ENCODE measurements at places on chromosomes 2 and 18.

GRCh38 chr2:74691929-74692328 lies 37.9 kb downstream of the SEMA4F start:
- no peak for DNase-seq

DNA sequence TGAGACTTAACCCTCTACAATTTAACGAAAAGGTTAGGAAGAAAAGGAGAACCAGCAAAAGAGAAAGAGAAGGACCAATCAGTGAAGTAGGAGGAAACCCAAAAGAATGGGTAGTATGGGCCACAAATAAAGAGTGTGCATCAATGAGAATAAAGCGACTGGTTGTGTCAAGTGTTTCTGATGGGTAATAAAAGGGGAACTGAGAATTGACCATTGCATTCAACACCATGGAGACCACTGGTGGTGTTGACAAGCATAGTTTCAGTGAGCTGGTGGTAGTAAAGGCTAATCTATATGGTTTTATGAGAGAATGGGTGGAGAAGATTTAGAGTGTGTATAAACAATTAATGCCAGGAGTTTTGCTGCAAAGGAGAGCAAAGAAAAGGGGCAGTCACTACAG lies 75.4 kb downstream of the CSRNP3 start:
- no peak for DNase-seq

DNA sequence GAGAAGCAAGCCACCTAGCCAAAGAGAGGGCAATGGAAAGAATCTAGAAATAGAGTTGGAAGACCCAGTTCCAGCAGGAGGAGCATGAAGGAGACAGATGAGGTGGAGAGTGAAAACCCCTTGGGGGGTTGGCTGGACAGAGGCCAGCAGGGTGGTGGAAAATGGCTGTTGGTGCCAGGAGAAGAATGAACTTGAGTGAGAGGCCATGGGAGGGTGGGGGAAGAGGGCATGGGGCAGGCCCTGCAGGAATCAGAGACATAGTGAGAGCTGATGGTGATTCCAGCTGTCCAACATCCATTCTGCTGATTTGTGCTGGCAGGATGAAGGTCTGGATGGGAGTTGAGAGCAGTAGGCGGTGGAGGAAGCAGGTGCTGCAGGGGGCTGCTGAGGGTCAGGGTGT lies 108.0 kb upstream of the TNP1 start:
- no peak for DNase-seq

DNA sequence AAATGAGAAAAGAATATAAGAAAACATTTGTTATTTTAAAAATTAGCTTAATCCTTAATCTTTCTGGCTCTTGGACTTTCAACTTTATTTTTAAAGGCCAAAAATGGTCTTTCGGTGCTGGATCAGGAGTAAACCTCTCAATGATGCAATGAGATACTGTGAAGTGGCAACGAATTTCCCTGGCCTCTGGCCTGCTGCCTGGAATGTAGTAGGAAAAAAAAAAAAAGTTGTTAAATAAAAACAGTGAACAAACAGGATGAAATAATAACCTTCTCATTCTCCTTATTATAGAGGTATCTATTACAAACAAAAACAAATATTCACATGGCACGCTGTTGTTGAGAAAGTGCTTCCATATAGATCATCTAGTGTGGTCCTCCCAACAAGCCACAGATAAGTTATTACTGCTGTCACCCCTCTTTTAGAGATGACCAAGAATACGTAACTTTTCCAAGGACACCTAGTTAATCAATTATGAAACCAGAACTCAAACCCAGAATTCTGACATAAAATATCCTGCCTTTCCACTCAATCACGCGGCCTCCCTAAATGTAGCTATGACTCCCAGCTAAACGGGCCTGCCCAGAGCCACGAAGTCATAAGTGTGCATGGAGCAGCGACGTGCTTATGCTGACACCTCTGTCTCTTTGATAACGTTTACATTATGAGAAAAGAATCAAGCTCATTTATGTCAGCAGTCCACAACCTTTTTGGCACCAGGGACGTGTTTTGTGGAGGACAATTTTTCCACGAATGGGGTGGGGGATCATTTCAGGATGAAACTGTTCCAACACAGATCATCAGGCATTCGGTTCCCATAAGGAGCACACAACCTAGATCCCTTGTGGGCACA lies 170.9 kb downstream of the BCL2 start:
- DNase-seq: no peak

GRCh38 chr2:194455358-194455757 lies 1201.7 kb upstream of the SLC39A10 start:
- DNase-seq: no peak

DNA sequence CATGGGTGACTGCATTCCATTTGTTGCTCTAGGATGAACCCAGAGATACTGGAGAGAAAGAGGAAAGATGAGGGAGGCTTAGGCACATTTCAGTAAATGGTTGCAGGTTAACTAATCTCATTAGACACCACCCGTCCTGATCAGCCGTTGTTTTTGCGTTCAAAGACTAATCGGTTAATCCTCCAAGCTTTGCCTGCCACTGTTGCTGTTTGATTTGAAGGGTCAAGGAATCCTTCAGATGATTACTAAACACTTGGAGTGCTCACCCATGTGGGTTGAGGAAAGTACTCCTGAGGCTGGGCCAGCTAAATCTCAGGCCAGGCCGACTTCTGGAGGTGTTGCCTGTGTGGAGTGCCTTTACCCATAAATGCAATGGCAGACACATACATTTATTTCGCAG lies 8.6 kb downstream of the SH3RF3 start:
- DNase-seq: no peak

- no peak for DNase-seq
Measured at GRCh38 chr2:16216558-16216945, 276.2 kb downstream of the MYCN start.

DNA sequence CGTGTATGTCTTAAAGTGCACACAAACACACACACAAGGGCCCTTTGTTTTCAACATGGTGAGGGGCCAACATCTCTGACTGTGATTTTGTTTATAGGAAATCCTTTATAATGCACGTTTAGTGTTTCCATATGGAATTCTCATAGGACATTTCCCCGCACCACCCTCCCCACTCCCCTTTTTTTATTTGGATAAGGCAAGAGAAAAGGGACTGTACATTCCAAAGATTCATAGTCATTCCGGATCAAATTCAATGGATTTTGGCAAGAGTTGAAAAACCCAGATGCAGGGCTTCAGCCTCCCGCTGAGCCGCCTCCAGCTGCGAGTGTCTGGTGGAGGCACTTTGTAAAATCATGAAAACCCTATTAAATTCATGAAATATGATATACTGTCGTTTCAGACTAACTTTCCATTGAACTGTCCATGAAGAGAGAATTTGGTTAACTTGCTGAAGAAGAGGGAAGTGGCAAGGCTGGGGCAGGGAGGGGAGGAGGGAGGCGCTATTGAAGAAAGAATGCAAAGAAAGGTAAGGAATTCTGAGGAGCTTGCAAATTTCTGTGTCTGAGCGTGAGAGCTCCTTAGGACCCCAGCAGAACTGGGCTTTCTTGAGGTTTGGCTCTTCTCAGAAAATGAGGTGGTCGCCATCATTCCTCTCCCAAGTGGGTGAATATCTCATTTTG lies 25.8 kb upstream of the SLC14A2 start:
- DNase-seq: no peak

GRCh38 chr2:141498561-141498960 lies 632.3 kb downstream of the LRP1B start:
- no peak for DNase-seq

DNA sequence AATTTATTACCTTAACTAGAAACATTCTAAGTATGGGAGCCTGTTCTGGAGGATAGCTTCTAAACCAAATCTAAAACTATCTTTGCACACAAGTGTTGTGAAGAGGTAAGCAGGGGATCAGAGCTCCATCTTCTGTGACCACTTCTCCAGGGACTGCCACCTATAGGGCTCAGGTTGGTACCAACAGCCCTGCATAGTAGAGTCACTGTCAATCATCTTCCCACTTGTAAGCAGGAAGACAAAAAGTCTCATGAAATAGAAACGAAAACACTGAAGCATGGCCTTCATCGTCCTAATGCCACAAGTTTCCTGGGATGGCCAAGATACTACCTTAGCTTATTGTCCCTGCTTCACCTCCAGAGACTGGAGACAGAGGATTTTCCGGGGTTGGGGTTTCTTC lies 43.8 kb downstream of the KANSL3 start:
- DNase-seq: no peak

Measured in substantia nigra (tissue), 51 donors.